ENCODE measurements at places on chromosomes 7 and 10.

DNA sequence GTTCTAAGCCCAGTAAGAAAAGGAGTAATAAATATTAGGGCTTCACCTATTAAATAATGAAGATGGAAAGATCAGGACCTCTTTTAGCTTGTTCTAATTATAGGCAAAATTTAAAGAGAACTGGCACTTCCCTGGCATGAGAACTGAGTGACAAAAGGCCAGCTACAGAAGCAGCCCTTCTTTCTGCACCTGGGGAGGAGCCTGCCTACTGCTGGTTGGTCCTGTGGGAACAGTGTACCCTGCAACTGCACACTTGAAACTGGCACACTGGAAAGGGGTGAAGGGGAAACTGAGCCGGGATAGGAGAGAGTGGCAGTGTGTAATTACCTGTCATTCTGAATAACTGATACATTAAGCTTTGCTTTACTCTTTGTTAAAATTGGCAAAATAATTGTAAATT, 80.4 kb downstream of the SHH start:
- DNase-seq = no peak

GRCh38 chr7:32170838-32171237, 100.6 kb upstream of the PDE1C start:
- no peak for DNase-seq

DNA sequence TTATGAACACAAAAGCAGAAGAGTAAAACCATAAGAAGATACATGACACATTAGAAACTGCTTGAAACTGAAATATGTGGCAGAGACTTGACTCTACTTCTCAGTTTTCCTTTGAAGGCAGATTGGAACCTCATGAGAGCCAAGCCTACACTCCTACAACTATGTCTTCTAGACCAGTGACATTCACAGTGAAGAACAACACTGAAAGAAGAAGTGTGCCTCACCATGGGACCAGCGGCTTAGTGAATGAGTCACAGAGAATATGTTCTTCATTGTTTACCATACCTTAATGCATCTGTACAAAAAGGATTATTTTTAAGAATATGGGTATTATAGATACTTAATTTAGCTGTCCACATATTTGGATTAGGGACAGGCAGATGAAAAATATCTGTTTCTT, 248.3 kb downstream of the CDC14C start:
- DNase-seq = no peak

DNA sequence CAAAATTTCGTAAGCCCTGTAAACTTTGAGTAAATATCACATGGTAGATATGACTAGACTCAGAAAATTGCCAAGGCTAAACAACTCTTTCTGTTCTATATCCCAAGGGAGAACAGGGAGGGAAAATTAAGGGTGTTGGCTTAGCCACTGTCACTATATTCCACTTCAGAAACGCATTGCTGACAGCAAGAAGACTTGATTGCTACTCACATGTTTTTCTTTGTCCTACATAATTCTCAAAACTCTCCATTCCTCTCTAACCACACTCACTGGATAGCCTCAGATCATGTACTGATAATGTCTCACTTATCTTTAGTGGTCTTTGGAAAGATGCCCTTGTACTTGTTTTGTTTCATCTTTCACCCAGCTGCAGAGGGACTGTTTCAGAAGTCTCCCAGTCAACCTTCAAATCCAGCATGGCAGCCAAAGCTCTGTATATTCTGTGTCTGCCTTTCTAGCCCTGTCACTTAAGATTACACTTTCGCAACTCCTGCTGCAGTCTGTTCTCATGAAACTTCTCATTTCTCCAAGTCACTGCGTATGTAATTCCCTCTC, 582.4 kb upstream of the FZD8 start:
- no peak for DNase-seq

DNA sequence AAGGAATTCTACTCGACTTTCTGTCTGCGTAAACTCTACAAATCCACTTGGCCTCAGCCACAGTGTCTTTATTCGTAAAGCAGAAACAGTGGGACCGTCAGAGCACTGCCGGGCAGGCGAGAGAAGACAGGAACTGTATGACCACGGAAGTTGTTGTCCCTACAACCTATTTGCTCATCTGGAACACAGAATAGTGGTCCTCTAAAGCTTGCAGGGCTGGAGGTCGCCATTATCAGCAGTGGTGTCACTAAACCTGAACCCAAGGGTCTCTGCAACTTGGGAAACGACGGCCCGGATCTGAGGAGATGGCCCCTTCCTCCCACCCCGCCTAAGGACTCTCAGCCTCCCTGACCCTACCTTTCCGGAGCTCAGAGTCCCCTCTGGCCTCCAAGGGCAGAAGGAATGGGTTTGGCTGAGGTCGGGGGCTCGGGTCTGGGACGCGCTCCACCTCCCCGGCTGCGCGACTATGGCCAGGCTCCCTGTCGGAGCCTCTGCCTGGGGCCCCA, 442 bp downstream of the STYXL1 start:
- DNase-seq = no peak

- no peak for DNase-seq
Observed at GRCh38 chr10:31765541-31765940, 163.1 kb downstream of the ARHGAP12 start.

- no peak for DNase-seq
Observed at GRCh38 chr7:100568896-100569844, 4.5 kb downstream of the SAP25 start.

GRCh38 chr10:77220150-77220549, 417.5 kb downstream of the KCNMA1 start:
- no peak for DNase-seq

DNA sequence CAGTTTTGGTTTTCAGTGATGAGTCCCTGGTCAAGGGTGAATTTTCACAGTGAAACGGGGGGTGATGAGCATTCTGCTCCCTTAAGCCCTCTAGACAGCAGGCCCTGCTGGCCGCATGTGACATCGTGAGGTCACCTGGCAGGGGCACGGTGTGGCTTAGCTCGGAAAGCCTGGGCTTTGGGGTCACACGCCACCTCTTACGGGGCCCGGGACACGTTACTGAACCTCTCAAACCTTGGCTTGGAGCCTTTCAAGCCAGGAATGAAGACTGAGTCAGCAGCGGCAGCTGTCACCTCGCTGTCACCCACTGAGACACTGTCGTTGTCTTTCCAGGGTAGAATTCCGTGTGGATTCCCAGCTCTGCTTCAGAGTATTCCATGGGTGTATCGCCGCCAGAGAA, 4.1 kb downstream of the GET4 start:
- no peak for DNase-seq

GRCh38 chr7:46386428-46387399, 465.6 kb upstream of the IGFBP3 start:
- no peak for DNase-seq

DNA sequence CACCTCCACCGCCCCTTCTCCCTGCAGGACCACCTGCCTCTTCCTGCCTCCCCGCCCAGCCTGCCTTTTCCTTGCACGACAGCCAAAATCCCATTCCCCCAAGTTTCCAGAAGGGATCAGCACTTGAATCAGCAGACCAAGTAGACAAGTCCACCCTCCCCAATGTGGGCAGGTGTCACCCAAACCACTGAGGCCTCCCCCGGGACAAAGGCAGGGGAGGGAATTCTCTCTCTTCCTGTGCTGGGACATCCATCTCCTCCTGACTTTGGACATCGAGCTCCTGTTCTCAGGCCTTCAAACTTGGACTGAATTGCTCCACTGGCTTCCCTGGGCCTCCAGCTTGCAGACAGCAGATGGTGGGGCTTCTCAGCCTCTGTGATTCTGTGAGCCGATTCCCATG, 21.6 kb upstream of the PSMG3 start:
- no peak for DNase-seq

DNA sequence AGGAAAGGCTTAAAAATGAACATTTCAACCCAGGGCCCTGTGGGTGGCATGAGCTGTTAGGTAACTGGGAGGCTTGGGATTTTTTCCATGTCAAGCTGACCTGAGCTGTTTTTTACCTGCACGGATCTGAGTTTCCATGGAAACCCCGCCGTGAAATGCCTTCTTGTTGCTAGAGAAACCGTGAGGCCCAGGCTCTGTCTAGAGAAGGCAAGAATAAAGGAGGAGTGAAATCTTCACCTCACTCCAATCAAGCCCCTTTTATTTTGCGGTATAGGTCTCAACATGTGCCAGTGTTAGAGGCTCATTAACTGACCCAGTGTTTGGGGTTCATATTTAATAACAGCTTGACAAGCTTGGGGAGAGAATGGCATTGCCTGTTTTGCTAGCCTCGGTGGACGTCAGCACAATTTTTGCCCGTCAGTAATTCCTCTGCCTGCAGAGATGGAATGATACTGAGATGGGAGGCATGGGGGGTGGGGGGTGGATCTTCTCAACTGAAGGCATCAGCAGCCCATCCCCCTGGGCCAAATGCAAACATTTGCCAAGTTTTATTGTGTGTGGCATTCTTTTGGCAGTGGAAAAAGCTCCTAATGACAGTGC, 48.9 kb upstream of the PDCD4 start:
- no peak for DNase-seq

DNA sequence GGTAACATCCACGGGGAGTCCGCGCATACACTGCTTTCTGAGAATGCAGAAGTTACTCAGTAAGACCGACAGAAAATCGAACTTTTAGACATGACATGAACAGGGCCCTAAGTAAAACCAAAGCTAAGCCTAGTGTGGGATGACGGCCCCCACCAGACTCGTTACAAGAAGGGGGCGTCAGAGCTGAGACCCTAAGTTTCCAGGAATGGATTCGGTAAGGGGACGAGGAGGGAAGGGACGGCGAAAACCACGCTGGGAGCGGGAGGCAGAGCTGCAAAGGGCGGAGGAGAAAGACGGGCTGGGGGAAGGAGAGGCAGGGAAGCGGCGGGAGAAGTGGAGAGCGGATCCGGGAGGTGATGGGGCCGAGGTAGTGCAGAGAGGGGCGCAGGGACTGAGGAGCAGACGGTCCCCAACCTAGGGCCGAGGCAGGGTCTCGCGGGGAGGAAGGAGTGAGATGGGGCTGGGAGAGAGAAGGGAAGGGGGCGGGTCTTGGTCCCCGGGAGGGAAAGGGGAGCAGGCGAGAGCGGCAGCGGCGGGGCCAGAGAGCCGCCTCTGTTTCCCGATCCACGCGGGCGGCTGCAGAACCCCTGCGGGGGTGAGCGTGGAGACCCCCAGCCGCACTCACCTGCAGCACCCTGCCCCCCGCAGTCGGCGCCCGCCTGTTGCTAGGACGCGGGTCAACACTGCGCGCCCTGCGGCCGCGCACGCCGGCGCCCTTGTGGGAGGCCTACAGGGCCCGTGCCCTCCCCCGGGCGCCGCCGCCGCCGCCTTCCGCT, 513 bp downstream of the ODAD2 start:
- DNase-seq = no peak

DNA sequence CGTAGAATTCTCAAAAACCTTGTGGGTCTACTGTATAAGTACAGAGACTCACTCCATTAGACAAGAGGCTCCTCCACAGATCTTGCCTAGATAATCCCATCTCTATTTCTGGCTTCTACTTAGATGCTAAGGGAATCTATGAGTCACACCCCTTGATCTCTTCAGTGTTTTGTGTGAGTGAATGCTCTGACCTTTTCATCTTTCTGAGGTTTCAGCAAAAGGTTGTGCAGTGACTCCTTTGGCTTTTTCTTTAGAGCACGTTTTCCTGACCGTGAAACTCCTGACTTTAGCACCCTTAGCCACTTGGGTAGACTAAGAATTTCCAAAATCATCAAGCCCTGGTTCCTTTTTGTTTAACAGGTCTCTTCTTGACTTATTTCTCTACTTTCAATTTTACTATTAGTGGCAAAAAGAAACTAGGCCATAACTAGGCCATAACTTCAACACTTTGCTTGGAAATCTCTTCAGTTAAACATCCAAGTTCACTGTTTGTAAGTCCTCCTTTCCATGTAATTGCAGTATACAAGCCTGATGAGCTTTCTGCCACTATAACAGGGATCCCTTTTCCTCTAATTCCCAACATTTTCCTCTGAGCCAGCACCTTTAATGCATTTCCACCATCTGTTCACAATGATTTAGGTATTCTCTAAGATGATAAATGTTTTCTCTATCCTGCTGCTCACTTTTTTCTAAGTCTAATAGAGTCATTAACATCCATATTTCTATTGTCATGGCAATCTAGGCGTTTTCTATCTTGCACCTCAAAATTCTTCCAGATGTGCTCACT, 19.4 kb downstream of the COPG2 start:
- peak; percentile 25 for DNase-seq

GRCh38 chr10:105239311-105240219, 598.5 kb downstream of the SORCS3 start:
- no peak for DNase-seq

DNA sequence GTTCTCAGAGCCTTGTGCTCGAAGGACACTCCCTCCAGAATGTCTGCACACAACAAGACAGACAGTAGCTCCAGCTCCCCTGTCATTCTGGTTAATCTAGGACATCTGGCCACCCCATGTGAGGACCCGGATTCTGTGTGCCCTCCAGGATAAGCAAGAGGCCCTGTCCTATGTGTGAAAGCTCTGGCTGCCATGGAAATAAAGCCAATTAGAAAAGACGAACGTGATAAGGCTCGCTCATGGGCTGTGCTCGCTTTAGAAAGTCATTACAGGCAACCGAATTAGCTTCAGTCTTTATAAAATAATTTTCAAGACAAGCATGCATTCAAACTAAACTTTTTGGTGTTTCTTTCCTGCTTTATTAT, 263.4 kb downstream of the INHBA start:
- DNase-seq = no peak
